Stimulated activated effector memory CD8-positive, alpha-beta T cell treated with anti-CD3 and anti-CD28 coated beads, Interleukin-12 subunit alpha, Interleukin-12 subunit beta, amount 100 ng/mL, for 72 hours (primary cell): ENCODE measurements at places on chromosomes 1 and 21.

- no peak for DNase-seq
Observed at GRCh38 chr1:59678493-59679228, 136.1 kb upstream of the HOOK1 start.

GRCh38 chr1:201181323-201181722 lies 9.3 kb upstream of the IGFN1 start:
- DNase-seq: no peak

DNA sequence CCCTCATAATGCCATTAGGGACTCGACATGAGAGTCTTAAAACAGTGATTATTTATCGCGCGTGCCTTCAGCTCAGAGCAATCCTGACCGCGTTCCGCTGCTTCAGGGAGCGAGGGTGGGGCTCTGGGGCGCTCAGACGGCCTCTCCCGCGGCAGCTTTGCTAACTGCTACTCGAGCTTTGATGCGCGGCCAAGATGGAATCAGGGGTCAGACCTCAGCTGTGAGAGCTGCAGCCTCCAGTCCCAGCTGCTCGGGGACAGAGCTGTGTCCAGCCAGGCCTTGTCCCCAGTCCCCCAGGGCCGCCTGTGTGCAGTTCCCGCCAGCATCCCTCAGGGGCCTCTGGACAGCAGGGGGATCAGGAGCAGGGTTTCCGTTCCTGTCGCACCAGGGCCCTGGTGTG lies 104.6 kb upstream of the TTC34 start:
- no peak for DNase-seq

- no peak for DNase-seq
Observed at GRCh38 chr21:25334046-25334730, 273.1 kb downstream of the MRPL39 start.

DNA sequence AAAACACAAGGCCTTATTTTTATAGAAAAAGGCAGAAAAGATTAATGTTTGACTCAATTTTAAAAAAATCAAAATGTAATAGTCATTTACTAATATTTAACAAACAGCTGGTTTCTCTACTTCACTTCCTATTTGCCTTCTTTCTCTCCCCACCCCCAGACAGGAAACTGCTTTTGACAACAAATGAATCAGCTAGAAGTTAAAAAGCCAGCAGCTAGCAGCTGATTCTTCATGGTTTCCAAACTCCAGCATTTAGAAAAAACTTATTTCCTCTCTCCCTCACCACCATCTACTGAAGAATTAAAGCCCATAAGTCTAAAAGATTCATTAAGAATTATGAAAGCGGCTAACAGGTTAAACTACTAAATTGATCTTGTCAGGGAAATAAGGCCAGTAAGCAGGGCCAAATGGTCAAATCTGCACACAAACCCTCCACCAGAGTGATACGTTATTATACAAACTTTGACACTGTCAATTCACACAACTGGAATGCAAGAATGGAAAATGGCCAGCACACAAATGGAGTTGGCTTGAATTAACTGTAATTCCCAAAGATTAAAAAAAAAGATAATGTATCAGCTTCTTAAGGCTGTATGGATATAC lies 4.0 kb downstream of the WDR26 start:
- DNase-seq: no peak

DNA sequence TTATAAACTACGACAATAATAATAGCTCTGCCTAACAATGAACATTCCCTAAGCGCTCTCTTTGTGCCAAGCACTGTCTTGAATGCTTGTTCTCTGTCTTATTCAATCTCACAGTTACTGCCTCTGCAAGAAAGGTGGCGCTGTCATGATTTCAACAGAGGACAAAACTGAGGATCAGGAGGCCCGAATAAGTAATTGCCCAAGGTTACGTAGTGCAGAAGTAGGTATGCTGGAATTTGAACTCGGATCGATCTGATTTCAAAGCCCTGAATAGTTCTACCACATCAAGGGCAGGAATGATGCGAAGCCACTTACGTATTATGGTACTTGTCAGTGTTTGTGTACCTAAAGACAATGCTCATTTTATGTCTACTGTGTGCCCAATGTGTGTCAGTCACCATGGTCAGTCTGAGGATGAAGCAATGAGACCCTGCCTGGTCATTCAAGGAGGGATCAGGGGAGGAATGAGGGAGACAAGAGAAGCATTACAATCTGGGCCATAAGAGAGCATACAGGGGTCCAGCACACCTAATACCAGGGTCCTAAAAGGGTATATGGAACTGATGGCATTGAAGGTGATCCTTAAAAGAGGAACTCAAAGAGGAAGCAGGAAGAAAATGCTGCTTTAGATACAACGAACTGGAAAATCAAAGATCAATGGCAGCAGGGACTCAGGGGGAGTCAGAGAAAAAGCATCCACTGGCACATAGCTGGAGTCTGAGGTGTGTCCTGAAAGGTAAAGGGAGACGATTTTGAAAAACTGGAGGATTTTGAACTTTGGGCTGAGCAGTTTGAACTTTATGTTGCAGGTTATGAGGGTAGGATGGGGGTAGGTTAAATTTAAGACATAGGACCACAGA lies 389.2 kb downstream of the PLPP3 start:
- DNase-seq: no peak

- DNase-seq: no peak
Observed at GRCh38 chr1:183279835-183280234, 93.8 kb downstream of the LAMC2 start.

- DNase-seq: no peak
Observed at GRCh38 chr1:54335755-54336108, 70.5 kb downstream of the SSBP3 start.

- no peak for DNase-seq
Observed at GRCh38 chr1:14930247-14930965, 223.1 kb upstream of the TMEM51 start.

DNA sequence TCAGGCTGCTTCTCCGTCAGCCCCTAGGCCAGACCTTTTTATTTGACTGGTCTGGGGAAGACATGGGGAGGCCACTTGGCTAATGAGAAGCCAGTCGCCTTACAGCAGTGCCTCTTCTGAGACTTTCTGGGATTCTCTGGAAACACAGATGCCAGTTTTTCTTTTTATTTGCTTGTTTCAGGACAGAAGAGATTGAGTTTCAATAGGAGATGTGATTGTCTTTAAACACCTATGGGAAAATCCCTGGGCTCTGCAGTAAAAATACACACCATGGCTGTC lies 15.4 kb upstream of the BTG2 start:
- no peak for DNase-seq

DNA sequence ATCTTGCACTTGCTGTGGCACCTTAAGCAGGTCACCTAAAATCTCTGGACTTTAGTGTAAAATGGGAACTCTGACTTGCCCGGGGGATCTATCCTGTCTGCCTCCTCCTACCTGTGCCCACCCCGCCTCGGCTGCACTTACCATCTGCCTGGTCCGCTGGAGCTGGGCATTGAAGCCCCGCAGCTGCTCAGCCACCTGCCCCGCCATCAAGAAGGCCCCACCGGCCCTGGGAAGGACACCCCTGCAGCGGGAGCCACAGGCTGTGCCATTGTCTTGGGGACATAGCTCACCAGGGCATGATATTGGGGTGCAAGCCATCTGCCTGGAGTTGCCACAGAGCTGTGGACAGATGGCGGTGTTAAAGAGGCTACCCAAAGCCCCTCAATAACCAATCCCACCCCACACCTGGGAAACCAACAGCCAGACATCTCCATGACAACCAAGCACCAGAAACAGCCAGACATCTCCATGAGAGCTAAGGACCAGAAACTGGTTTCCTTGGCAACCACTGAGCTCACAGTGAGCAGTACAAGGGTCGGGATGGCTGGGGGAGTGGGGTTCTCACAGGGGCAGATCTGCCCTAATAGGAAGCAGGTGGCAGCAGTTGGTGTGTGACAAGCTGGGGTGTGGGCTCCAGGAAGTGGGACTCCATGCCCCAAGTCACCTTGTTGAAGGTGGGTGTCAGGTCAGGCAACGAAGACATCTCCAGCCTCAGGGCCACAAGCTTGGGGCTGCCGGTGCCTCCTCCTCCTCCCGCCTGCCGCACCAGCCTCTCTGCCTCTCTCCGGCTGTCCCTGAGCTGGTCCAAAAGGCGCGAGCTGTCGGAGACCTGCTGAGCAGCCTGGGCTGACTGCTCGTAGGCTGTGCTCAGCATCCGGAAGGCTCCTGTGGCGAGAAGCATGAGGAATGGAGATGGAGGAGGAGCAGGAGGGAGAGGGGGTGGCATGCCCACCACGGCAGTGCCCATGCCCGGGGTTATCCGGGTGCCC lies 29.1 kb downstream of the LAMB3 start:
- no peak for DNase-seq

GRCh38 chr1:23732363-23733224 lies 10.7 kb upstream of the ELOA start:
- no peak for DNase-seq

DNA sequence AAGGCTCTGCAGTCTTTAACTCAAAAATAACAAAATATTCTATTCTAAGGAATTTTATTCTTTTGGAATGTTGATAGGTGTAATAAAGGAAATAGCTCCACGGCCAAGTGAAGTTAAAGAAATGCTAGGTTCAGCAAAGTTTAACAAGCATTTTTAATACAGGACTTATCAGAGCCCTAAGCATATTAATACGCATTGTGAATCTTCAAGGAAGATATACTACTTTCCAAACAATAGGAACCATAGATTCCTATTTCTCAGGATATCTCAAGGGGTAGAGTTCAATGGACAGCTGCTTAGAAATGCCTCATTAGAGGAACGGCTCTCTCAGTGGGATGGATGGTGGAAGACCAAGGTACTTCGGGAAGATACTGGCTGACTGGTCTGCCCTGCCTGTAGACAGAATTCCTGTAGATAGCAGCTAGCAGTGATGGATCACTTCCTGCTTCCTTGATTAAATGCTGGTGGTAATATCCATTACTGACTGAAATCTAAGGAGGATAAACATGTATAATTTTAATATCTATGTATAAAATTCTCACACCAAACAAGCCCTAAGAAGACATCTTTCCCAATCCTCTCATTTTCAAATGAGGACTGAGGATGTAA lies 8.1 kb upstream of the LRRC8C start:
- no peak for DNase-seq

- DNase-seq: no peak
Observed at GRCh38 chr1:236861560-236862218, 66.6 kb downstream of the MTR start.

DNA sequence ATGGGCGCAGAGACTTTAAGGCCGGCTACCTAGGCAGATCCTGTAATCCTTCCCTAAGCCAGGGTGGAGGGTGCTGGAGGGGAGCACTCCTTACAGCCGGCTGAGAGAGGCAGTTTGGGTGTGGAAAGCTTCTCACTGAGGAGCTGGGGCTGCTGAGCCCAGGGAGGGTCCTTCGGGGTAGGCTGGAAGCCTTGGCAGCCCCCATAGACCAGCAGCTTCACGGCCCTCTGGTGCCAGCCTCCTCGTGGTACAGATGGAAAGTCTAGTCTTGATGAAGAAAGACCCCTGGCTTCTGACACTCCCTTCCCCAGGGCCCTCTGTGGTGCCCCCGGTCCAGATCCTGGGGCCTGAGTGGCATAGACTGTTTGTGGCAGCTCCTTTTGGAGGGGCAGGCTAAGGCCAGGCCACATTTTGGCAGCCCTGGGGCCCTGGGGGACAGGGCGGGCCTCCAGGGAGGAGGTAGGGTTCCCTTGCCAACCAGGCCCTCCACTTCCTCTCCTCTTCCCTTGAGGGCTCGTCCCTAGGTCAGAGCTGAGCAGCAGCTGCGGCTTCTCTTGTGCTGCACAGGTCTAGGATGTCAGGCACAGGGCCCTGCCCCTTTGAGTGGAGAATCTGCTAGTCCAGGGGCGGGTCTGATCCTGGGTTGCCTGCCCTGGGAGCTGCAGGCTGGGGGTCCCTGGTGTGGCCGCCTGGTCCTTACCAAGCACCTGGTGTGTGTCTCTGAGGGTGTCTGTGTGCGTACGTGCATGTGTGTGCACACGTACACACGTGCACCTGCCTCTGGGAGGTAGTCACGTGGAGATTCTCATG lies 4.8 kb downstream of the AMPD2 start:
- DNase-seq: peak; percentile 49

- DNase-seq: no peak
Observed at GRCh38 chr1:52366517-52366827, 467 bp upstream of the CC2D1B start.

- no peak for DNase-seq
Observed at GRCh38 chr1:80217377-80217986, 1211.0 kb upstream of the ADGRL4 start.

DNA sequence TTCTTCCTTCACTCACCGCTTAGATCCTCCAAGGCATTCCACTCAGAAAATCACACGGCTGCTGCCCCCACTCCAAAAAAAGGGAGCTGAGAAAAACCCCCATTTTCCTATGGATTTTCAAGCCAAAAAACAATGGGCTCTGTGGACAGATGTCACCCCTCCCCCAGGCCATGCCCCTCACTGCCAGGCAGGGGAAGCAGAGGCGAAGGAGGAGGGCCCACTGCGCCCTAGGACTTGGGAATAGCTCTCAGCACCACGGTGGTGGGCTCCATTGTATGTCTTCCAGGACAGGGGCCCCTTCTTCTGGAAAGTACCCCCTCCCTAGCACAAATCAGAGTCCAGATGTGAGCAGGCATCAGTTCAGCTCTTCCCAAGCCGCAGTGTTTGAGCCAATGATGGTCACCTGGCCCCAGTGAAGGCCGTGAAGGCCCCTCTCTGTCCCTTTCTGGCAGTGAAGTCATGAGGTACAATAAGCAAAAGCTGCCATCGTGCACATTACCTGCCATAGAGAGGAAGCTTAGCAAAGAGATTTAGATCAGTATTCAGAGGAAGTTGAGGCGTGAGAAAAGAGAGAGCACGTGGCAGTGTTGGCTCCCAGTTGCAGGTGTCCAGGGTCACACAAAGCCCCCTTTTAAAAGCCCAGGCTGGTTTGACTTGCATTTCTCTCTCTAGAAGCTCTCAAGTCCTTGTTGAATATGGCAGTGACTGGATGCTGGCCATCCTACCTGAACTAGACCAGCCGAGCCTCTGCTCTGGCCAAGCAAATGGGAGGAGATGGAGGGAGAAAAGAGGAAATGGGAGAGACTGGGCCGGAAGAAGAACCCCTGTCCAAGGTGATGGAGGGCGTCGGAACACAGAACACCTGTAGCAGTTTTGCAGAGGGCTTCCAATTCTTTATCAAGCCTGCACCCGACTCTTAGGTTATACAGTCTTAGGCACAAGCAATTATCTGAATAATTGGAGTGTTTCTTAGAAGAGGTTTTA lies 149.0 kb downstream of the TOMM20 start:
- no peak for DNase-seq

GRCh38 chr1:34164771-34165391 lies at the start of gene CSMD2:
Gene CSMD2, minus strand, starts transcription at chr1:34165230. Its CDS starts 133 bp downstream, at chr1:34165097.
- no peak for DNase-seq

GRCh38 chr1:166164646-166164994 lies 2.2 kb downstream of the FAM78B start:
- DNase-seq: no peak

DNA sequence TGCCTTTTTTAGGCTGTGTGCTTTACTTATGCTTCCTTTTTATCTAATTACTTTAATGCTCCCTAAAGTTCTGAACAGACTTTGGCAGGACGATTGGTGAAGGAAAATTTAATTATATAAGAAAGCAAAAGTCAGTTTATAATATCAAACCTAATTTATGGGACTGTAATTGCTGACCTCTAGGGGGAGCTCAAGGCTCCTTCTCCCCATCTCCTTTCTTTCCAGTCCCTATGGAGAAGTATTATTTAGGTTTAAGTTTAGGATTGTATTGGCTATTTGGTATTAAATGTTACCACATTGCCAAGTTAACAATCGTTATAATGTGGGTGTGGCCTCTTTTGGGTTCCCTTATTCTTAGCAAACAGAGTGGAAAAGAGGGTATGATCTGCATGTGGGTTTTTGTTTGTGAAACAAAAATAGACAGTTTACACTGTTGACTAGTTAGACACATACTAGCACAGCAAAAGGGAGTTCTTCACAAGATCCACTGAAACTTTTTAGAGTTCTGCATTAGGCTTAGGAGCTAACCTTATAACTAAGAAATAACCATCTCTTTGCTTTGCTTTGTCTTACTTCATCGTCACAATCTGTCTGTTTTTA lies 48.2 kb upstream of the TNFSF4 start:
- DNase-seq: no peak

GRCh38 chr1:152539901-152540300 lies 25.6 kb downstream of the CRCT1 start:
- no peak for DNase-seq
